Ureter (tissue), 1 donor: ENCODE measurements at places on chromosomes 4 and X.

DNA sequence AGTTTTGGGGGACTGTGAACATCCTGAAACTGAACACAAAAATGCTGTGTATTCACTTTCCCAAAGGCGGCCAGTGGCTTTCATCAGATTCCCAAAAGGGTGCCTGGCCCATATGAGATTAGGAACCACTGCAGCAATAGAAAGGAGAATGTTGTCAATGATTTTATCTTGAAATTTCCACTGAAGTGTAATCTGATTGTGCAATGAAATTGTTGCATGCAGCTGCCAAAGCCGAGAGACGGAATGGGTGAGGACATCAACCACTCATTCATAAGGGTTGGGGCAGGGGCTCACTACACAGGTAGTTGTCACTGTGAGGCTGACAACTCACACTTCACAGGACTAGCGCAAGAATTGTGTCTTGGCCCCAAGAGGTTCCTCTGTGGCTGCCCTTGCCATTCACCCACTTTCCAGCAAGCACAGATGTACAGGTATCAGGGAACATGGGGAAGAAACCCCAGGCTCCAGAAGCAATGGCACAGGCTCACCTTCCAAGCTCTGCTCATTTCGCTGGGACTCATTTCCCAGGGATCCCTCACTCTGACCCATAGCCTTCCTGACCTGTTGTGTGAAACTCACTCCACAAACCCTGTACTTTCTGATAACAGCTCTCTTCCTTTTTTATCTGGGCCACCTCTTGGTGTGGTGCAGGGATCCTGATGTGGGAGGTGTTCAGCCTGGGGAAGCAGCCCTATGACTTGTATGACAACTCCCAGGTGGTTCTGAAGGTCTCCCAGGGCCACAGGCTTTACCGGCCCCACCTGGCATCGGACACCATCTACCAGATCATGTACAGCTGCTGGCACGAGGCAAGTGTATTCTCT, 48.8 kb downstream of the BMX start:
- DNase-seq = no peak

DNA sequence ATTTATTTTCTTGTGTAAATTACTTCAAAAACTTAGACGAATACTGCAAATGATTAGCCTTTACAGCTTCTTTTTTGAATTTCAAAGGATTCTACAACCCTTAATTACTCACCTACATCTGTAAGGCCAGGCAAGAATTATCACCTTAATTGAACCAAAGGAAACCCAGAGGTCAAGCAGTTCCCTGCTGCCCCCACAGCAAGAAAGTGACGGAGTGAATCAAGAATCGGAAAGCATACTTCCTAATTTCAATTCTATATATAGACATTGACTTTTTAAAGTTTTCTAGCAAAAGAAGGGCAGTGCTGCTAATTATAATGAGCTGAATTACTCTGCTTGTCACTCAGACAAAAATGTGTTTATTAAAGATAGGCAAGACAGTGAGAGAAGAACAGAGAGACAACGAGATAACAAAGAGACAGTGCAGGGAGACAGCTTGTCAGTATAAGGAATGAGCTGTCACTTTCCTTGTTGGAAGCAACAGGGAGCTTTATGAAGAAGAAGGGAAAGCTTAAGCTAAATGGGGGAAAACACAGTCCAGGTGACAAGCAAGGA, 47.5 kb upstream of the SPANXN4 start:
- no peak for DNase-seq

GRCh38 chr4:35038079-35038805, 1206.1 kb downstream of the ARAP2 start:
- DNase-seq = no peak

DNA sequence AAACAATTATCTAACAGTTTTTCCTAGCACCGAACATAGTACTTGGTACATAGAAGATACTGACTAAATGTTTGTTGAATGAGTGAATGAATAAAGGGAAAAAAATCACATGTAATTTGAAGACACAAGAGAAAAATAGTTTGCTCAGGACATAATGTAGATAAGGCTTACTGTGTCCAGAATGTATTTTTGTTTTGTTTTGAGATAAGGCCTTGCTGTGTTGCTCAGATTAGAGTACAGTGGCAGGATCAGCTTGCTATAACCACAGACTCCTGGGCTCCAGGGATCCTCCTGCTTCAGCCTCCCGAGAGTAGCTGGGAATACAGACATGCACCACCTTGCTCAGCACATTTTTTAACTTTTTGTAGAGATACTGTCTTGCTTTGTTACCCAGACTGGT, 6.5 kb downstream of the FAM199X start:
- no peak for DNase-seq

GRCh38 chr4:140343303-140343702, 30.1 kb upstream of the SCOC start:
- DNase-seq = peak; percentile 84

DNA sequence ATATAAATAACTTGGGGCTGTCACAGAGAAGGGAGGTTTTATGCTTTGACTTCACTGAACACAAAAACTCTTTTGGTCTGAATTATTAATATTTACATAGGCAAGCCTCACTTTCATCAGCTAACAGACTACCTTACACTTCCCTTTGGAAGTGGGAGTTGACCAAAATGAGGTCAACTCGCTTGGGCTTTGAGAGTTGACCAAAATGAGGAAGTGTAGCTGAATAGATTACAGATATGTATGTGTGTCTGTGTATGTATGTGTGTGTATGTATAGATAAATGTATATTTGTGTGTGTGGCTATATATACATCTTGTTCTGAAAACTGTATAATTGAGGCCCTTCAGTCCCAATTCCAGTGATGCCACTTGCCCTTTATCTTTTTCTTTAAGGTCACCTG, 113.3 kb upstream of the IL13RA1 start:
- no peak for DNase-seq

GRCh38 chr4:108292229-108292628, 123.5 kb upstream of the LEF1 start:
- DNase-seq = no peak

DNA sequence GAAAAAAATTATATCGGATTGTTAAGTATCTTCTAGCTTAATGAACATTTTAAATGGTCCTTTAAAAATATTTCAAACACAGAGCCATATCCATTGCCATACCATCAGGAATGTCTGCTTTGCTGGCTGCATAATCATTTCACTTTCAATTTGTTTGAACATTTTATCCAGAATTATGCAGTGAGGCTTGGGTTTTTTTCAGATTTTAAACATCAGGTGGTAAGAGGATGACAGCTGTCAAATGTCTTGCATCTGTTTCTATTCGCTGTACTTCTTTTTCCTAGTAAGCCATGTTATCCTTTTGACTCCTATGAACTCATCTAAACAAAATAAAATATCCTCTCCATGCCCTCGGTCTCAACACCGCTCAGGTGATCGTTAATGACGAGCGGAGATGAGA, 802 bp downstream of the RFC1 start:
- DNase-seq = no peak

DNA sequence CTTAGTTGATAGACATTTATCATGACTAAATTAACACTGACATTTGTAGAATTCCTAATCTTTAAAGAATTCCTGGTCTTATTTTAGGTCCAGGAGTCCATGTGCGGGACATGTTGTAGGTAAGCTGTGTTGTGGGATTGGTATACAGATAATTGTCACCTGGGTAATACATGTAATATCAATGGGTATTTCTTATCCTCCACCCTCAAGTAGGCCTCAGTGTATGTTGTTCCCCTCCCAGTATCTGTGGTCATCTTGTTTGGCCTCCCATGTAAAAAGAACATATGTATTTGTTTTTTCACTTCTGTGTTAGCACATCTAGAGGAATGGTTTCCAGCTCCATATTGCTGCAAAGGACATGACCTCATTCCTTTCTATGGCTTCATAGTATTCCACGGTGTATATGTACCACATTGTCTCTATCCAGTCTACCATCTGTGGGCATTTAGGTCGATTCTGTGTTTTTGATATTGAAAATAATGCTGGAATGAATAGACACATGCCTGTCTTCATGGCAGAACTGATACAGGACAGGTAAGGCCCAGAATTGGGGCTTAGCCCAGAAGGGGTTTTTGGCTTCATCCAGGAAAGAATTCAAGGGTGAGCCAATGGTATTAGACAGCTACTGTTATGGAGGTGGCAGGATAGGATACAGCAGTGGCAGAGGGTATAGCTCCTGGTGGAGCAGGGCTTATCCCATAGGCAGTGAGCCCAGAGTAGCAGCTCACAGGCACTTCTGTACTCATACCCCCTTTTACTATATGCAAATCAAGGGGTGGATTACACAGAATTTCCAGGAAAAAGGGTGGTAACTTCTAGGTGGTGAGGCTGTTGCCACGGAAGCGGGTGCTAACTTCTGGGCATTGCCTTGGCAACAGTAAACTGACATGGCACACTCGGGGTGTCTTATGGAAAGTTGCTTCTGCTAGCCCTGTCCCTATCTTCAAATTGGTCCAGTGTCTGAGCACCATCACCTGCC, 66.1 kb upstream of the WDR1 start:
- DNase-seq = no peak

- no peak for DNase-seq
Observed at GRCh38 chrX:7202206-7202605, 54.3 kb upstream of the PUDP start.

DNA sequence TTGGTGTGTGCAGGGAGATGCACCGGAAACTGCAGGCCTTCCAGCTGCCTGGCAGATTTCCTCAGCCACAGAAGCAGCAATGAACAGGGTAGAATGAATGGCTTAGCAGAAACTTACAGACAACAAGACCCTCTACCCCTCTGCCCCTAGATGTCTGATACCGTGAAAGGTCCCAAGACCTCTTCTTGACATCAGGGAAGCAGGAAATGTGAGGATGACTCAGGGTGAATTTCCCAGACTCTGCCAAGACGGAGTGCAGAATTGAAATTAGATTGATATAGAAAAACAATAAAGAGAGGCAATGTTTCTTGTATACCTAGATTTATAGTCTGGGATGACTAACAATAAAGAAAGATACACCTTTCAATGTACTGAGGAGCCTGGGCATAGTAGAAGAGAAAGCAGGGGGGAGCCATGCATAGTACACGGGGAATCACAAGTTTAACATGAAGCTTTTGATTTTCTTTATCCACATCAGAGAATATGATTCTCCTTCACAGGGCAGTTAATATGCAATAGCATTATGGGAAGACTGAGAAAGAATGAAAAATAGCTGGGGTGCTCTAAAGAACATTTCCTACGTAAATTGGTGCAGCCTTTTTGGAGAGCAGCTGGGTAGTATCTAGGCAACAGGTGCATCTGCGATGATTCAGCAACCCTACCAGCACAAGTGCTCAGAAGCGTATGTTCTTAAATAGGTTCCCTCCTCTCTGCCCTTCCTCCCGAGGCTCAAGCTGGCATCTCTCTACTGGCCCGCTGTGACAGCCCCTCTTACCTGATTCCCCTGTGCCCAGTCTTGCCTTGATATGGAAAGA, 18.3 kb upstream of the CXCR3 start:
- no peak for DNase-seq

- DNase-seq = no peak
Observed at GRCh38 chrX:103756736-103757135, 19.9 kb upstream of the PLP1 start.

GRCh38 chrX:103398421-103398864, 22.1 kb downstream of the BEX3 start:
- DNase-seq = no peak

DNA sequence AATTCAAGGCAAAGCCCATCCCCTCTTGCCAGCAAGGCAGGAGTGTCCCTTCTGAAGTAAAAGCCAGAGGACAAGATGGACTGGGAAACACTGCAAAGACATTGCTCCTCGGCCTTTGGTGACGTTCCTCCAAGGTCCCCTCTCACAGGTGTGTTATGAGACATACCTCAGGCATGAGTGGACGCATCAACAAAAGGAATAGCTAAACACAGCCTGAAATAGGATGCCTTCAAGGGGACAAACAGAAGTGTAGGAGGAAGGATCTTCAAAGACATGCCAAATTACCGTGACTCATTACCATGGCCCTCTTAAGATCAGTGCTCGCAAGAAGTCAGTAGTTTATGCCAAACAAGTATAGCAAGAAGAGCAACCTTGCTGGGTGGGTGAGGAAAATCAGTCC, 6.0 kb upstream of the IDS start:
- no peak for DNase-seq

DNA sequence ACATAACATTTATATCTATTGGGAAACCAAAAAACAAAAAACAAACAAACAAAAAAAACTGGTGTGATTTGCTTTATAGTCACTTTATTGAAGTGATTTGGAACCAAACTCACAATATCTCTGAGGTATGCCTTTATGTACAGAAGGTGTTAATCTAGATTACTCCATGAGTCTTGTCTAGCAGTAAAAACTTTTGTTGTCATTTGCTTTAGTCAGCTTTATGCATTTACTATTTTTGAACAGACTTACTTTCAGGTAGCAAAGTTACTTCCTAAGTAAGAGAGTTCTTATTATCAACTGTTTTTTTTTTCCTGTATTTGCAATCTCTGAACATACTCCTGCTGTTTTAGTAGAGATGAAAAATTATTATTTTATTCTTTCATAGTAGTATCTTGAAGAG, 39.5 kb downstream of the RAP1GDS1 start:
- DNase-seq = no peak
